Endodermal cell (in vitro differentiated cells): ENCODE measurements at places on chromosomes 11 and 22.

- DNase-seq: no peak
These were observed 9.8 kb downstream of the ARRB1 start for GRCh38 chr11:75341612-75342011.

GRCh38 chr22:45645150-45645525, 26.5 kb upstream of the ATXN10 start:
- DNase-seq: no peak

DNA sequence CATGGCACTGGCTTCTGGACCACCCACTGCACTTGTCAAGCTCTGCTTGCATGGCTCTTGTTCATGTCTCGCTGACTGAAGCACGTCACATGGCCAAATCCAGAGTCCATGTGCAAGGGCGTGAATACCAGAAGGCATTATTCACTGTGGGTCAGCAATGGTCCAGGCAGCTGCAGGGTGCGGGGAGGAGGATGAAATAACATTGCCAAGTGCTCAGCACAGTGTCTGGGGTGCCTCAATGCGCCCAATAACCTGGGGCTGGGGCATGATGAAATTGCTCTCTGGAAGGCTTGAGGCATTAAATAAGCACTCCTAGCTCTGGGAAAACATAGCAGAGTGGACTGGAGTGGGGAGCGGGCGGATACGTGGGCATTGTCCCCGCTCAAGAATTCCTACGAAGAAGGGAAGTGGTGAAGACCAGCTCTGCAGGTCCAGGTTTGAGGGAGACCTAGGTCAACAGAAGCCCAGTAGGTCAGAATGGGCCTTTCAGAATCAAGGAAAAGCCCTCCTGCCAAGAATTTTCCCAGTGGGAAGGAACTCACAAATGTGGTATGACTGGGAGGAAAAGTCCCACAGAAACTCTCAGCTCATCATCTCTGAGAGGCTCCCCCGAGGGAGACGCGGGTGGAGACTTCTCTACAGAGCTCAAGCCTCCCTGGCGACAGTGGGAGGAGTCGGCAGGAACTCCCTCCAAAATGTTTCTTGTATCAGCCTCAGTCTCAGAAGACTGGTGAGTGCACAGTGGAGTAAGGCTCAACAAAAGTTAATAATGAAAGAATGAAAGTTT, 15.3 kb upstream of the ACCSL start:
- no peak for DNase-seq

DNA sequence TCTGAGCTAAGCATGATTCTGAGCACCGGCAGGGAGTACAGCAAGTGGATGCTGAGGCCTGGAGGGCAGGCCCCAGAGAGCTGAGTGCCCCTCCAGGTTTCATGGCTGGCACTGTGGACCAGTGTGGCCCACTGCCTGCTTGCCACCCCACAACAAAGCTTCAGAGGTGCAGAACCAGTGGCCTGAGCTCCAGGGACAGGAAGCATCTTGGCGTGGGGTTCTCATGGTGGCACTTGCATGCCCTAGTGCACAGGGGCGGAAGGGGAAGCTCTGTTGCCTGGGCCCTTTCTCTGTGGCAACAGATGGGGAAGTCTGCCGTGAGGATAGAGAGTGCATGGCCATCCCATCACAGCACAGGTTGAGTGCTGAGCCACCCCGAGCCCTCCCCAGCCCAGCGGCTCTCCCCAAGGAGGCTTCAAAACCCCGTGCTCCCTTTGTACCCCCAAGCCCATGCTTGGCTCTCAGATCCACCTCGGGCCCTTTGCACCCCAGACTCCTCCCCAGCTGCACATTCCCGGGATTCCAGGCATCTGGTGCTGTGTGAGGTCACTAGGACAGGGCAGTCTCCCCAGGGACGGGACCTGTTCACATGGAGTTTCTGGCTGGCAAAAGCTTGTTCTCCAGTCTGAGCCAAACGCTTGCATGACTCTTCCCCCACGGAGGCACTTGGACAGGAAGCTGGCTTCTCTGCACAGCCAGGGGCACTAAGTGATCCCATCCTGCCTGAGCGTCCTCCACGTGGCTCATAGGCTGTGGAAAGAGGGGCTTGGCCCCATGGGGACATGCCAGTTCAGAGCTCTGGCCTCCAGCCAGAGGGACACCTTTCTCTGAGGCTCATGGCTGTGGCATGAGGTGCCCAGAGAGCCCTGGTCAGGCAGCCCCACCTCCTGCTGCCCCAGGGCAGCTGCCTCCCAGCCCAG, 4.2 kb downstream of the SLC25A1 start:
- peak; percentile 70 for DNase-seq
